ENCODE measurements at places on chromosomes 16 and 17.

- no peak for DNase-seq
These were observed 62.3 kb downstream of the CLEC16A start for GRCh38 chr16:11006656-11007055.

DNA sequence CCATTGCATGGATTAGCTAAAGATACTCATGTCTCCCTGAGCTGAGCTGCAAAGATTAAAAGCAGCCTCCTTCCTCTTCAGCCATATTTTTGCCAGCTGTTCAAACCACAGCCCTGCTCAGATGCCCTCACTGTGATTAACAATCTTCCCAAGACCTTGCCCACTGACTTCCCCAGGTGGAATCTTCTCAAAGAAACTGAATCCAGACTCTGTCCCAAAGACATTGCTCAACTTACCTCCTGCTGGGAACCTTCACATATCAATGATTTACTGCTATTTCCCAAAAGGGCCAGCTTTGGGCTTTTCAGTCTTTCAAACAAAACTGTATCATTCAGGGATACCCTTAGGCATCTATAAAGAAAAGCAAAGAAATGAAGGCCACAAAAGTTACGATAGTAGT lies 9.2 kb downstream of the C17orf67 start:
- DNase-seq: no peak

GRCh38 chr17:80885947-80886582 lies 105.6 kb upstream of the CHMP6 start:
- DNase-seq: no peak

DNA sequence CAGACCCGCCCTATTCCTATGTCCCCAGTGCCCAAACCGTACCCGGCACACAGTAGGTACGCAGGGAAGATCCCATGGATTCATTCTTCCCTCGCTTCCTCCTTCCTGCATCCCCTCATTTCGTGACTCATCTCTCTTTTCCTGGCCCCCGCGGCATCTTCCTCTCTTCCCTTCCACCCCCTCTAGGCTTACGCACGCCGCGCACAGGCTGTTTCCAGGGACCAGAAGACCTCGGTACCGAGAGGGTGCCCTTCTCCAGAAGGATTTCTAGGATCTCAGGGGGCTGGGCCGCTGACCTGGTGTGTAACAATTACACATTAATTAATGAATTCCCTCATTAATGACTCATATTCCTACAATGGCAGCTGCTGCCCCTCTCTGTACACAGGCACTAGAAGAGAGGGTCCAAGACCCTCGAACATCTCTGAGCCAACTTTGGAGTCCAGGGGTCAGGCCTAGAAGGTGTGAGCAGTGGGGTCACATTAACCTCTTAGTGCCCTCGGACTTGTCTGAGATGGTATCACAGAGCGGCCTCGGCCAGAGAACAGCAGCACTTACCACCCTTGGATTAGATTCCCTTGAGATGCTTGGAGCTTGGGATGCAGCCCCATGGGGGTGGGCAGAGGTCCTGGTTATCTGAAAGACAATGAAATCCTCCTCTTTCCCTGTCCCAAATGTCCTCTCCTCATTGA lies 16.8 kb upstream of the PLLP start:
- DNase-seq: no peak

- no peak for DNase-seq
These were observed 13.7 kb downstream of the MMD start for GRCh38 chr17:55407641-55408566.

- DNase-seq: no peak
These were observed 11.7 kb upstream of the TAOK1 start for GRCh38 chr17:29378500-29378899.

- DNase-seq: no peak
These were observed 28.6 kb downstream of the PMP22 start for GRCh38 chr17:15236281-15237105.

DNA sequence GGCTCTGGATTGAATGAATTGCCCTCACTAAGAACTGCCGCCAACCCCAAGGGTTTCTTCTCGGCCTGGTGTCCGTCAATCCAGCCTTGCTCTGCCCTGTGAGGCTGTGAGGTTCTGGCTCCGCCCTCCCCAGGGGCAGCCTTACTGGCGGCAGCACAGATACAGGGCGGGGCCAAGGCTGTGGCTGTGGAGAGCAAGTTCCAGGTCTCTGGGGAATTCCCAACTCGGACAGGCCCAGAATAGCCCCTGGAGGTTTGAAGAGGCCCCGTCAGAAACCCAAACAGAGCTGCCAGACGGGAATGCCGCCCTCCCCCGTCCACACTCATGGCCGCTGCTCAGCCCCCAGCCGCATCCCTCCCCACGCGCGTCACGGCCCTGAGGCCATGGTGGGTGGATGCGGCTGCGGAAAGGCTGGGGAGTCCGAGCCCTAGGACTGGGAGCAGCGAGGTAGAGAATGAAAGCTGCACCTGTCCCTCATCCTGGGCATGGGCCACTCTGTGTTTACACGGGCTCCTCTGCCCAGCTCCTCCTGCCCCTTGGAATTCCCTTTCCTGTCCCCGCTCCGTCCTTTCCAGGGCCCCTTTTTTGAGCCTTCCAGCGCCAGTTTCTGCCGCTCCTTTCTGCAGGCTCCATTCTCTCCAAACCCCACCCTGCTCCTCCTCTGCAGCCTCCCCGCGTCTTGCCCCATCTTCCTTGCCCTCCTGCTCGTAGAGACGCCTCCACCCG lies 660 bp upstream of the PRRT2 start:
- DNase-seq: peak; percentile 87

DNA sequence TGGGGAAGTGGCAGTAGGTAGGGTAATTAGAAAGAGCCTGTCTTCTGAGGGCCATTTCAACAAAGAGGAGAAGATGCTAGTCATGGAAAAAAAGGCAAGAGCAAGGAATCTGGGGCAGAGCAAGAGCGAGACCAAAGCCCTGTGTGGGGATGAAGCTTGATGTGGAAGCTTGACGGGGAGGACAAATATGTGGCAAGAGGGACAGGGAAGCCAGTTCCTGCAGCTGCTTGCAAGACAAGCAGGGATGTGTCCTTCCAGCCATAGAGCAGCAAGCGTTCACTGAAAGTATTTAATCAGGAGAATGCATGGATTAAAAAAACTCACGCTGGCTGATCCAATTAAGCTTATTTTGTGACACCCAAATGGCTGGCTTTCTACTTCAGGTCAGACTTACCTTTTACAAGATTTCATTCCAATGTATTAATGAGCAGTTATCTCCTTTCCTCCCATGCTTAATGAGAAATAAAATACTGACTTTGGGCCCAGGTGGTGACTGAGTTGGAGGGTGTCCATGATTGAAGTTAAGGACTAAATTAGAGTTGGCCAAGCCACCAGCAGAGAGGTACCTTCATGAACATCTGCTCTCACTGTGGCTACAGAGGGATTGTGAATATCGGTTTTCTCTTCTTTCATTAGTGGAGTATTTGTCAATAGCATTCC lies 76.8 kb downstream of the ABCA8 start:
- no peak for DNase-seq

GRCh38 chr16:85543536-85543935 lies 69.6 kb upstream of the GSE1 start:
- DNase-seq: no peak

GRCh38 chr17:73365906-73366623 lies 54.3 kb upstream of the CDC42EP4 start:
- DNase-seq: no peak

- DNase-seq: no peak
These were observed 33.8 kb upstream of the CMIP start for GRCh38 chr16:81410643-81411293.

DNA sequence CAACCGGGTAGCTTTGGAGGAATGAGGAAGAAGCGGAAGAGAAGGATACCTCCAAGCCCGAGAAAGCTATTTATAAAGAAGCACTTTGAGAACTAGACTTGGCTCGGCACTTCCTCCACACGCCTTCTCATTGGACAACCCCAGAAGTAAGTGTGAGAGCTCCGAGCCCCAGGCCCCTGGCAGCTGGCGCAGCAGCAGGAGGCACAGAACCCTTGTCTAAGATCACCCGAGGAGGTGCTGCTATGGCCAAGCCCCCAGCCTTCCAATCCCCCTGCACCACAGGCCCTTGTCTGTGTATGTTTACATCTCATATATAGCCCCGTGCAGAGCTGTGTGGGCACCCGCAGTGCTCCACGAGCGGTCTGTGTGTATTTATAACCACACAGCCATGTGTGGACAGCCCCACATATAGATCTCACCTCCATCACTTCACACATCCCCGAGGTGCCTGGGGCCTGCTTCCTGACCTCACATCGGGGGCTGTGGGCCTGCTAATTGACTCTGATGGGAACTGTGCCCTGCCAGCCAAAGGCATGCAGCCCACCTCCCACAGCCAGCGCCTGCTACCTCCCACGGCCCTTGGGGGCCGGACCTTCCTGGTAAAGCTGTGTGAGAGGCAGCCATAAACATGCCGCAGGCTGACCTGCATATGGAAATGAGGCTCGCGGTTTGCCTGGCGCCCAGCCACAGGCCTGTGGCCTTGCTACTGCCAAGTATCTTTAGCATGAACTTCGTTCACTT lies 96.1 kb downstream of the C17orf67 start:
- no peak for DNase-seq

GRCh38 chr17:80845863-80846671 lies 145.6 kb upstream of the CHMP6 start:
- DNase-seq: no peak

- DNase-seq: no peak
These were observed 133.0 kb downstream of the CHD9 start for GRCh38 chr16:53187775-53188174.

GRCh38 chr17:64217249-64217691 lies 45.8 kb downstream of the TEX2 start:
- DNase-seq: no peak

Measured in CD4-positive, alpha-beta T cell treated with Interleukin-1 beta for 1 hour (primary cell).